ENCODE measurements at places on chromosomes 5 and 9.

GRCh38 chr5:164336906-164337305 is 831.5 kb downstream of the MAT2B start:
- DNase-seq, result no peak

DNA sequence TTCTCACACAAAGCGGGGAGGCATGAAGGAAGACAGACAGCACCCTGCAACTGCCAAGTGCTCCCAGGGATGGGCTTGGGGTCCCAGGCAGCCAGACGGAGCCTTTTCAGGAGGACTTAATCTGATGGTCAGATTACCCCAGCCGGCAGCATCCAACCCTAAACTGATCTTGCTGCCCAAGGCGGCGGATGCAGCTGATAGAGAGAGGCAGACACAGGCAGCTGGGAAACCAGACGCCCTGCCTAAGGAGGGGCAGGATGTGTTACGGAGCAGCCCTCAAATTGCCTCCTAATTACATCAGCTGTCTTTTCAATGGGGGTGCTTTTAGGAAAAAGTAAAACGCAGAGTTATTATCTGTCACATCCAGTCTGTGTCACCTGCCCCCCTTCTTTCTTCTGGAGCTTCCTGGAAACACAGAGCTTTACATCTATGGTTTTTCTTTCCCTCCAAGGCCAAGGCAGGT is 190.9 kb upstream of the PANK3 start:
- DNase-seq, result no peak

DNA sequence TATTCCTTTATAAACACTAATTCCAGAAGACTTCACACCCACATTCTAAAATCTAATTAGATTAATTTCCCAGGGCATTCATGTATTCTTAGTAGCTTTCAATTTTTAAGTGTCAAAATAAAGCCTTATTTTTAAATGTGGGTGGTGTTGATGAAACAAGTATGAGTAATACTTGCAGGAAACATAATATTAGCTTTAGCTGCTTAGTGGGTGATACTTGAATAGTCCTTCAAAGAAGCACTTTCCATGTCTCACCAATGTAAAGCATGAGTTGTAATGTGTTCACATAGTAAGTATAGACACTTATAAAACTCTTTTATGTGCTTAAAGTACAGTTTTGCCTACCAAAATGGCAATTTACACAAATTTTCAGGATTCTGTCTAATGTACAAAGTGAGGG is 6.9 kb downstream of the FNBP1 start:
- no peak for DNase-seq

GRCh38 chr9:134469041-134469875 is 143.0 kb downstream of the RXRA start:
- no peak for DNase-seq

DNA sequence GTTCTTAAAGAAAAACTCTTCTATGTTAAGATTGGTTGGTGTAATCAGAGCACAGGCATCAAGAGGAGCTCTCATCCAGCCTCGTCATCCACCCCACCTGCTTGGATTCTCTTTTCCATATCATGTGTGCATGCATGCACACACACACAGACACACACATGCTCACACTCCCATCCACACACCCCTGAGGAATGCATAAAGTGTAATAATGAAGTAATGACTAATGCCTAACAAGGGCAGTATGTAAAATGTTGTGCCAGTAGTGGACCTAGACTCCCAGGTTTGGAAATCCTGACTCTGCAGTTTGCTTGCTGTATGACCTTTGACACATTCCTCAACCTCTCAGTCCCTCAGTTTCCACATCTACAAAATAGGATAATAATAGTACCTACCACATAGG is 280.0 kb upstream of the ANKRD55 start:
- DNase-seq, result no peak

- DNase-seq, result no peak
Measured at GRCh38 chr5:11483630-11484029, 420.6 kb downstream of the CTNND2 start.

DNA sequence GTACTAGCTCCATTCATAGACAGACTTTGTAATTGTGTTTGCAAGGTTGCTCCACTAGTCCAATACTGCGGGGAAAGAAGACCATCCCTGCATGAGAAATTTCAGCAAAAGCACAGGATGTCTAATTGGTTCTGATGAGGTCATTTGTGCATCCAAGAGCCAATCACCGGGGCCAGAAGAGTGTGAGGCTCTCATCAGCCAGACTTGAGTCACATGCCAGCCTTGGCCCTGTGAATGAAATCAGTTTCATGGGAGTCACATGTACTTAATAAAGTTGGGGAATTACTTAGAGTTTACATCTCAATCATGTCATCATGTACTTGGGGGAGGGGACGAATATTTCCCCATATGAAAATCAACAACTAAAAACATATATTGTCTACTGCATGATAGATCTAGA is 1236.0 kb downstream of the MAT2B start:
- DNase-seq, result no peak

DNA sequence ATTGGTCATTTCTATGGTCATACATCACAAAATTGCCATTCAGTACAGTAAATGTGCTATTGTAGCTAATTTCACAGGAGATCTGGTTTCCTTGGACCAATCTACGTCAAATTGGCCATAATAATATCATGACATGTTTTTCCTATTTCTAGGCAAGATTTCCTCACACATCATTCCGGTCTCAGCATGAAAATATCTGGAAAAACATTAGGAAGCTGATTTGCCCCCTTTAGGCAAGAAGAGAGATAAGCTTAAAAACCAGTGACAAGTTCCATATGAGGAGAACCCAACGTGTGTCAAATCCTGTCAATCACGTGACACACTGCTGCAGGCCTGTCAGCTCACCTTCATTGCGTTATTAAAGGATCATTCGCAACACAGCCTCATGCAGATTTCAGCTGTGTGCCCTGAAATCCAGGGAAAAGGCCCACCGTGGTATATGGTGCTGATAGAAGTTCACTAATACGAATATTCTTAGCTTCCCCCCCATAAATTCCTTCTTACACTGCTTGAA is 153.3 kb downstream of the ST8SIA4 start:
- DNase-seq, result no peak
